RPMI7951 (cell line): ENCODE measurements at places on chromosomes 12 and 14. TPM values are rescaled to one million over a fixed set of nuclear protein-coding genes. Genes with fewer than 3 reads are reported as not detected.

Gene KIF5A
- 0.60 and 1.9 TPM in 2 replicates for total RNA-seq

Gene ACOT4
- total RNA-seq, result 3.0 and 3.6 TPM in 2 replicates

Gene IFNG-AS1
- total RNA-seq, result not detected in 2 replicates

Gene RNASE7
- not detected in 2 replicates for total RNA-seq

Gene KRT83
- total RNA-seq, result not detected in 2 replicates

Gene ARMH4
- total RNA-seq, result 1.3 and 1.8 TPM in 2 replicates

Gene ADAMTS20
- not detected in 2 replicates for total RNA-seq

Gene KCNJ8
- total RNA-seq, result under 0.01 TPM in 1 of 2 replicates, not detected in the other

Gene DCP1B
- 9.0 and 11.2 TPM in 2 replicates for total RNA-seq

Gene KLC1
- total RNA-seq, result 89.5 and 118 TPM in 2 replicates

Gene CKB
- 8.8 and 18.3 TPM in 2 replicates for total RNA-seq

Gene KERA
- total RNA-seq, result not detected in 2 replicates

Gene ARHGEF25
- total RNA-seq, result 9.4 and 11.5 TPM in 2 replicates

Gene PLXNC1
- total RNA-seq, result 0.10 and 0.24 TPM in 2 replicates
